ENCODE measurements at places on chromosomes 6 and 20. TPM values are rescaled to one million over a fixed set of nuclear protein-coding genes. Genes with fewer than 3 reads are reported as not detected.

- no peak for DNase-seq
Observed at GRCh38 chr6:167794161-167795157, 32.3 kb upstream of the AFDN start.

DNA sequence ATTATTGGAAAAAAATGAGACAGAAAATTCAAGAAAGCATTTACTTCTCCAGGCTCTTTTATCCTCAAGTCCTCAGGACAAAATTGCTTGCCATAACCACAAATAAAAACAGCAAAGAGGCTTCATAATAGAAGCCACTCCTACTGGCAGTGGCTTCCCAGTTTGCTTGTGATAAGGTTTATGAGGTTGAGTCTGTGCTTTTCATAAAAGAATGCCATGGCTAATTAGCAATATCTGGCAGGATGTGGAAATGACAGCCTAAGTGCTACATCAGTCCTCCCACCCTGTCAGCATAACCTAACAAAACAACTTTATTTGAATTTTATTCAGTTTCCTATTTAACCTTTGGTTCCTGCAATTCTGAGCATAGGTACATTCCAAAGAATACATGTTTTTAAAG is 80.9 kb upstream of the HTR1E start:
- no peak for DNase-seq

DNA sequence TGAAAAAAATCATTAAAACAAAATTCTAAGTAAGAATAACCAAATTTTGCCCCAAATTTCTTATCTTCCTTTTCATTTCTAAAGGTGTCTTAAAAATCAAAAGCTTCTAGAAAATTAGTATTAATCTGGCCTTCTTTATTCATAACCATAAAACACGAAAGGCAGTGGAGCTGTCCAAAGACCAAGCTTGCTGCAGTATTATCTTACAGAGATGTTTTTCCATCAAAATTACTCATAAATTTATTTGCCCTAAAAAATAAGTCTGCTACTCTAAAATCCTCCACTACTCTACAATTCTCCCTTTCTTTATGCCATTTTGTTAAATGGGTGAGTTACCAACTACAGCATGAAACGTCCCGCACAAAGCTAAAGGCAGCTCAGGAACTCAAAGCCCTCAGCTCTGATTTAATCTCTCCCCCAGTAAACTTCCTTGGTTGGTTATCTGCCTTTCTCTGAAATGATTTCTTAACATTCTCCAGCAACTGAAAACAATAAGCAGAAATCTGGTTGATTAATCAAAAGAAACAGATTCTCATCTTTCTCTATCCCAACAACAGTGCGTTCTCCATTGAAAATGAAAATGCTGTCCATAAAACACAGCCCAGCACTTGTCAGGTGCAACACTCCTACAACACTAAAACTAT is 2.1 kb downstream of the USP49 start:
- DNase-seq: no peak

GRCh38 chr6:29847871-29848630 is 20.4 kb downstream of the HLA-G start:
- DNase-seq: peak; percentile 60

DNA sequence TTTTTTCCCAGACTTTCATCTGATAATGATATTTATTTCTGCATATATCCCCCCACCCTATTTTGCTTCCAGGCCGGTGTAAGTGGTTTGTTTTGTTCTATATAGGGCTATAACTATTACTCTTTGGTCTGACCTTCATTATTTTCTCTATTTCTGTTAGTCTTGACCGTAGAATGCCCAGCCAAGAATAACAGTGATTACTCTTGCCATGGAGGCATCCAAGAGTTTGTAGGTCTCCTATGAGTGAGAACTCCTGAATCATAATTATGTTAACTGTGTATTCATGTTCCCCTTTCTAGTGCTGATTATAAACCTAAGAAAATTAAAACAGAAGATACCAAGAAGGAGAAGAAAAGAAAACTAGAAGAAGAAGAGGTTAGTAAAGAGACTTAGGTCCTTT is 52.2 kb downstream of the TOP1 start:
- no peak for DNase-seq

- DNase-seq: no peak
Observed at GRCh38 chr20:50980071-50980681, 21.6 kb downstream of the MOCS3 start.

SSTR4 gene
- not detected for total RNA-seq

C6orf15 gene
- total RNA-seq: not detected

GRCh38 chr20:24962182-24962492 is 13.1 kb downstream of the CST7 start:
- DNase-seq: no peak

- no peak for DNase-seq
Observed at GRCh38 chr20:58984691-58985090, 3.6 kb downstream of the NELFCD start.

DNAH8 gene
- total RNA-seq: not detected

DNA sequence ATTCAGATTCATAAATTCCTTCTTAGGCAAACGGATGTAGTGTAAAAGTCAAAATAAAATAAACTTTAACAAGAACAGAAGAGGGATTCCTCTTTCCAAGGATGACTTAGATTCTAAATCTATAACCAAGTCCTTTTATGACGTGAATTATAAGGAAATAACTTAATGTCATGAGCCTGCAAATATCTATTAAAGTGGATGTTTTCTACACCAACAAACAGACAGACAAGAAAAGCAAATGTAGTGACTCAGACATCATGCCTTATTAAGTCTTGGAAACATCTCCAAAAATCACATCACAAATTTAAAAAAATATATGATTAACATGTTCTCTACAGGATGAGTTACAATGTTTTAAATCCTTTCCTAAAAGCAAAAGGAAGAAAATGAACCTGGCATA is 397.1 kb downstream of the ESR1 start:
- DNase-seq: no peak

- DNase-seq: no peak
Observed at GRCh38 chr20:42700372-42700771, 489.3 kb downstream of the PTPRT start.

DNA sequence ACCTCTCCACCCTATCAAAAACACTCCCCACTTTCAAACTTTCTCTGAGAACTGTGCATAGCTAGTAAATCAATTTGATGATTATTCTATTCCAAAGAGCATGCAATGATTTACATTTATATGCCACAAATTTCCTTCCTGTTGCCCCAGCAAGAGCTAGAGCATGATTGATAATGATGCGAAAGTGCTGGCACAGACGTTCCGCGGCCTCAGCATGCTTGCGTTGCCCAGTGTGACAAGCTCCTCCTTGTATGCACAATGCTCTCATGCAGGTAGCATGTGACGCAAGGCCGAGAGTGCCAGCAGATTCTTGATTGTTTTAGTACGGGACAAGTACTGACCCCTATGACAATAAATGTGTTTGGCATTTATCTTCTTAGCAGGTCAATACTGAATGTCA is 696.3 kb upstream of the SLC35B3 start:
- DNase-seq: no peak

- DNase-seq: no peak
Observed at GRCh38 chr20:57241363-57241991, 25.0 kb downstream of the BMP7 start.

DNA sequence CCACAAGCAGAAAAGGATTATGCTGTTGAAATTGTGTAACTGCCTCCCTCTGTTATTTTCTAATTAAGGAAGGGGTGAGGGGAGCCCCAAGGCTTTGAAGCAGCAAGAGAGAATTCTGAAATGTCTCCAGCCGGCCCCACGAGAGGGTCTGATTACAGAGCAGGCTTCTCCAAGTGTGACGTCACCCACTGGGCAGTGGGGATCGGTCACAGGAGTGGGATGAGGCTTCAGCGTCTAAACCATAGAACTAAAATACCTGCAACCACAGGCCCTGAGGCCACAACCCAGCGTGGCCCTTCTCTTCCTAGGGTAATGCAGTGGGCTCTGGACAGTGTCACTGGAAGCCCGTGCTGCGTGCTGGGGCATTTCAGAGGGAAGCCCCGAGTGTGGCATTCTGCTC is 38.6 kb upstream of the APCDD1L start:
- no peak for DNase-seq

COL9A1 gene
- total RNA-seq: 1.2 TPM

GRCh38 chr6:39387785-39388184 is 65.3 kb upstream of the KCNK16 start:
- no peak for DNase-seq

DNA sequence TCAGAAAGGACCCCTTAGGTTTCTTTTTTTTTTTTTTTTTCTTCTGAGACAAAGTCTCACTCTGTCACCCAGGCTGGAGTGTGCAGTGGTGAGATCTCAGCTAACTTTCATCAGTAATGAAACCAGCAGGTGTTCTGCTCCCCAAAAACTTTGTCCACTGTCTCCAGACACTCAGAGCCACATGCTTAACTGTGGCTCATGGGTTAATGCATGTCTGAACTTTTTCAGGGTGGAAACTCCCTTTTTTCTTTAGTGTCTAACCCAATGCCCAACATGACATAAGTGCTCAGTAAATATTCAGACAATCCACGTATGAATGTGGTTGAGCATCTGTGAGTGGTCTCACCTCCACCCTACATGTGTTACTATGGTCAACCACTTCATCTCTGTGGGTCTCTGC is 45.4 kb downstream of the MYB start:
- no peak for DNase-seq

DNA sequence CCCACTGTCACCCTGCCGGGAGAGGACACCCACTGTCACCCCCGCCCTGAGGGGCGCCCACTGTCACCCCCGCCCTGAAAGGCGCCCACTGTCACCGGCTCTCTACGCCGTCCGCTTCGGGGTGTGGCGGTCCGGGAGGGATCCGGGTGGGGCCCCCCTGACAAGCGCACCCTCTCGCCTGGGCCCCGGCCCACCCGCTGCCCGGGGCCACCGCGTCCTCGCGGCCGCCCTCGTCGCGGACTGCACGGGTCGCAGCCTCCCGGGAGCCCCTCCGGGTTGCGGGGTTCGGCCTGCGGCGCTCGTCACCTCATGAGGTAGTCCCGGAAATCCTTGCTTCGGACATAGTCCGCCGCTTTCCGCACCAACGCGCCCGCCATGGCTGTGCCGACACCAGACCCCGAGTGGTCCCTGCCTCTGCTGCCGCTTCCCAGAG is 224 bp downstream of the MPC1 start:
- DNase-seq: no peak

DNA sequence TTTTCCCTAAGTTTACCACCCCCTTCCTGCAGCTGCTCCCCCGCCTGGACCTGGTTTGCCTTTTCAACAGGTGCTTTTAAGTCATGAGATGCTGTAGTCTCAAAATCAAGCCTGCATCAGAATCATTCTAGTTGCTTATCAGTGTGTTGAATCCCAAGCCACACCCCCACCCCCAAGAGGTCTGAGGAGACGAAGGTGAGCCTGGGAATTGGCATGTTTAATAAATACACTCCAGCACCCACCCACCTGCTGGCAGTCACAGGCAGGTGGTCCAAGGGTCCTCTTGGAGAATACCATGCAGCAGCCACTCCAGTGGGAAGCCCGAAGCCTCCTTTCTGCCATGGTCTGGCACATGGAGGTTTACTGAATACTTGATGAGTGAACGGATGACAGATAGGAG is 1.1 kb upstream of the ADIG start:
- no peak for DNase-seq

DNA sequence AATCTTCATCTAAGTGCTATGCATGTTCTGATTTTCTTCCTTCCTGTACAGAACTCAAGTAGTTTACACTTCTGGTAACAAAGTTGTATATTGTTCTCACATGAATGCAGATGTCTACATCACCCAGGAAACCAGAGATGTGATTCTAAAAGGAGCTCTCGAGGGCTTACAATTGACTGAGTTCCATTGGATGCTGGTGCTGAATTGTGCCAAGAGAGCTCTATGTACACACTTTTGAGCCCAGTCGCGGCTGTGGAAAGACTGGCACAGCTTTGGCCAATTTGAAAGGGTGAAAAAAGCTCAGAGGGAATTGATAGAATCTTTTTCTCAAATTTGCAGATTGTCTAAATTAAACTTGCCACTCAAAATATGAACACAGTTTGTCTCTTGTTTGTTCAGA is 340.7 kb downstream of the LMBRD1 start:
- no peak for DNase-seq

GRCh38 chr6:48255094-48255493 is 144.1 kb upstream of the PTCHD4 start:
- DNase-seq: no peak

GRCh38 chr20:23663180-23663579 is 25.4 kb upstream of the CST3 start:
- no peak for DNase-seq

TUBB1 gene
- 0.60 TPM for total RNA-seq

TPBG gene
- 12.3 TPM for total RNA-seq

DNA sequence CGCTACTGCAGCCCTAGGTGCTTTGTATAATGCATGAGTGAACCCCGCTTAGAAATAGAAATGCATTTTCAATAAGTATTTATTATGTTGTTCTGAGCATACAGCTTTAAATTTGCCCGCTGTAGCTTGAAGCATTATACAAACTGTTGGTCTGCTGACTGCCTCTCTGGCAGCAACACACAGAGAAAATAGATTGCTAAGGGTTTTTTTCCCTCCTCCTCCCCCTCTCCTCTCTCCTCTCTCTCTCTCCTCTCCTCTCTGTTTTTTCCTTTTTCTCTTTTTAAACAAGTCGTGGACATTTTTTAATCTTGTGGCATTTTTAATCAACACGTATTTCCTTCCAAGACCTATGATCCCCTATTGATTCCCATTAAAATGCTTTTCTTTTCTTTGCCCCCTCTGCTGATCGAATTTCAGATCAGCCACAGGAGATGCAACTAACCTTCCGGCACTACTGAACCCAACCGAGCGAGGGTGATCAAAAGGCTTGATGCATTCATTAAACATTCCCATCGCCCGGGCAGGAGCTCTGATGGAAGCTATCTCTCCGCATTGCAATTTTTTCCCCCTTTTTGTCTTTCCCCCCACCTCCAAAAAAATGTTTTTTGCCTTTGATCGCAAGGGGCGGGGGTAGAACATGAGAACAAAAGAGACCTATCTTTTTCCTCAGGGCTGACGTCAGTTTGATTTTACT is 90.7 kb upstream of the ARID1B start:
- DNase-seq: peak; percentile 74

VARS1 gene
- 58.6 TPM for total RNA-seq

TRIM10 gene
- total RNA-seq: not detected

GRCh38 chr20:14700639-14700960 is 363.2 kb upstream of the FLRT3 start:
- DNase-seq: no peak

- DNase-seq: no peak
Observed at GRCh38 chr6:89602166-89602565, 36.4 kb downstream of the LYRM2 start.

GRCh38 chr6:144347933-144348332 is 62.8 kb downstream of the UTRN start:
- no peak for DNase-seq

GPR63 gene
- 1.3 TPM for total RNA-seq
